Parietal lobe (tissue), 2 donors: ENCODE measurements at places on chromosomes 6 and 20. TPM values are rescaled to one million over a fixed set of nuclear protein-coding genes. Genes with fewer than 3 reads are reported as not detected.

Gene MLN
- not detected for total RNA-seq

Gene PTPN1
- total RNA-seq: 19.4 TPM

Gene FAM120B
- 52.0 TPM for total RNA-seq

Gene GNAS-AS1
- 2.5 TPM for total RNA-seq
